GM18507 (cell line): ENCODE measurements at places on chromosomes 13 and 19.

- DNase-seq = no peak
These were observed 151.6 kb downstream of the GPC6 start for GRCh38 chr13:93378184-93378583.

DNA sequence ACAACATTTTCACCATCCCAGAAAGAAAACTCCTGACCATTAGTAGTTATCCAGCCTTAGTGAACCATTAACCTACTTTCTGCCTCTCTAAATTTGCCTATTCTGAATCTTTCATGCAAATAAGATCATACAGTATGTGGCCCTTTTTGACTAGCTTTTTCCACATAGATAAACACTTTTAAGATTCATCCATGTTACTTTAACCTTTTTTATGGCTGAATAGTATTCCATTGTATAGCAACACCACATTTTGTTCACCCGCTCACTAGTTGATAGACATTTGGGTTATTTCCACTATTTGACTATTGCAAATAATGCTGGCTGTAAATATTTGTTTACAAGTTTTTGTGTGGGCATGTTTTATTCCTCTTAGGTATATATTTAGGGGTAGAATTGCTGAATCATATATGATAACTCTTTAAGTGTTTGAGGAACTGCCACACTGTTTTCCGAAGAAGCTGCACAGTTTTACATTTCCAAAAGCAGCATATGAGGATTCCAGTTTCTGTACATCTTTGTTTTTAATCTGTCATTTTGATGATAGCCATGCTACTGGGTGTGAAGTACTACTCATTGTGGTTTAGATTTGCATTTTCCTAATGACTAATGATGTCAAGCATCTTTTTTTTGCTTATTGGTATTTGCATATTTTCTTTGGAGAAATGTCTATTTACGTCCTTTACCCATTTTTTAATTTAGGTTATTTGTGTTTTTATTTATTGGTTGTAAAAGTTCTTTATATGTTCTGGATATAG, 17.1 kb downstream of the COG6 start:
- DNase-seq = no peak

DNA sequence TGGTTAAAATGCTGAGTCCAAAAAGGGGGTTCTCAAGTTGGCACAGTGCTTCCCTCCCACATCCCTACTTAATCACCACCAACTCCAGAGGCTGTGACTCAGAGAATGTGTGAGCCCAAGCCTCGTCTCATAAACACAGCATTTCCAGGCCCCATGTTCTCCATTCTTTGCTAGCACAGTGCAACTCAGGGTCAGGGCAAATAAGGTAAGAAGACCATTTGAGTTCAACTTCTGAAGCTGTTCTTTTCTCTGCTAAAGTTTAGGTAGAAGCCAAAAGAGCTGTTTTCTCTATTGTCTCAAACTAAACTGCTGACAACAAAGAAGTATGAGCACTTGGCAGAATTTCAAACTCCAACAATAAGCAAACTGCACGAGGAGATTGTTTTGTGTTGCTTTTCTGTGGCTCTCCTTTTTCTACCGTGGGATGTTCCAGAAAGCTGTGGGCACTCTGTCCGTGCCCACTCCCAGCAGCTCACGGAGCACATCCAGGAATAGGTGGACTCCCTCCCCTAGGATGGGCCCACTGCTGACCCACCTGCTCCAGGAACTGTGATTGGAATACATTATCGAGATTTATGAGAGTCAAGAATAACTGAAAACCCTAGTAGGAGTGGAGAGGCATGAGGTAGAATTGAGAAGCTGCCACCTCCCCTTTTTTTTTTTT, 494.3 kb downstream of the COG6 start:
- no peak for DNase-seq

DNA sequence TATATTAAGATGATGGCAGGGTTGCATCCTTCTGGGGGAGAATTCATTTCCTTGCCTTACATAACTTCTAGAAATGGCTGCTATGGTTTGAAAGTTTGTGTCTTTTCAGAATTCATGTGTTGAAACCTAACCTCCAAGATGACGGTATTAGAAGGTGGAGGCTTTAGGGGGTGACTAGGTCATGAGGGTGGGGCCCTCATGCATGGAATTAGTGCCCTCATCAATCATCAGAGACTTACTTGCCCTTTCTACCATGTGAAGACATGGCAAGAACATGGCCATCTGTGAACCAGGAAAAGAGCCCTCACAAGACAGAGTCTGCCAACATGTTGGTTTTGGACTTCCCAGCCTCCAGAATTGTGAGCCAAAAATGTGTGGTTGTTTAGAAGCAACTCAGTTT, 14.8 kb upstream of the FCER2 start:
- DNase-seq = no peak

GRCh38 chr13:54614726-54615125, 1586.1 kb downstream of the OLFM4 start:
- DNase-seq = no peak
